SJCRH30 (cell line): ENCODE measurements at places on chromosomes 16 and 17. TPM values are rescaled to one million over a fixed set of nuclear protein-coding genes. Genes with fewer than 3 reads are reported as not detected.

DNA sequence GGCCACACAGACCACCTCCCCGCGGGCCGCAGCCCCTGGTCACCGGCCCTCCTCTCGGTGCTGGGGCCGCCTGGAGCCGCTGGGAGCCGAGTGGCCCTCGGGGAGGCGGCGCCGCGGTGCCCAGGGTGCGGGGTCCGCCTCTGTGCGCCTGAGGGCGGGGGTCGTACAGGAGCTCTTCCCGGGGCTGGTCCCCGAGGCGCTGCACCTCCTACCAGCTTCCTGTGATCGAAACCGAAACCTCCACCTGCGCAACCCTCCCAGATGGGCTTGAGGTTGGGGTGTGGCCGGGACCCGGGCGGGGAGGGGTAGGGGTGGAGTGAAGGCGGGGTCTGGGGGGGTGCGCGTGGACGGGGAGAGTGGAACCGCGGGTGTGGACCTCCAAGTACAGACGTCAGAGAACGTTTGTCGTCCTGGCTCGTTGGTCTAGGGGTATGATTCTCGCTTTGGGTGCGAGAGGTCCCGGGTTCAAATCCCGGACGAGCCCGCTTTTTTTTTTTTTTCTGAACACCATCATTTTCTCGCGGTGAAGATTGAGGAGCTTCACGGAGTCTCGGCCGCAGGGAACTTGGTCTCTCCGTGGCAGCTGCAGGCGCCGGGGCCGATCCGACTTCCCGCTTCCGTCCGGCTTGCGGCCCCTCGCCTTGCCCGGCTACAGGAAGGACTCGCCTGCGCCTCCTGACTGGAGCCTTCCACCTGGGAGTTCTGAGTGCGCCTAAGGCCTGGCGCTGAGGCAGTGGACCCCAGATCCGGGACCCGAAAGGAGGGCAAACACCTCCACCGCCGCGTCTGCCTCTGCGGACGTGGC lies 23.9 kb downstream of the ZNF213 start:
- peak; percentile 76 for DNase-seq
- H3K27ac ChIP-seq = peak overlapping the region; percentile 24; the same call in 1 of the 2 replicates
- no peaks in the 10 kb centered on the region for H3K36me3 ChIP-seq
- no peaks in the 10 kb centered on the region for H3K4me1 ChIP-seq
- H3K27me3 ChIP-seq = no peaks in the 10 kb centered on the region

- H3K4me1 ChIP-seq = peaks cover 4% of the 10 kb centered on the region; the same call in 1 of the 2 replicates
- no peak overlapping the region for H3K27ac ChIP-seq
- no peak for DNase-seq
- 0 out of 2 replicates have a peak, but pooled peaks cover 5% of the 10 kb centered on the region for H3K27me3 ChIP-seq
- H3K4me3 ChIP-seq = no peak overlapping the region
Measured at GRCh38 chr17:15119968-15120367, 145.2 kb downstream of the PMP22 start.

GRCh38 chr17:50035421-50035879 lies 20.5 kb upstream of the ITGA3 start:
- no peaks in the 10 kb centered on the region for H3K36me3 ChIP-seq
- no peak overlapping the region for H3K27ac ChIP-seq
- no peak for DNase-seq
- no peak overlapping the region for H3K4me3 ChIP-seq
- H3K4me1 ChIP-seq = no peaks in the 10 kb centered on the region

Gene IGSF6
- not detected in 2 replicates for total RNA-seq

DNA sequence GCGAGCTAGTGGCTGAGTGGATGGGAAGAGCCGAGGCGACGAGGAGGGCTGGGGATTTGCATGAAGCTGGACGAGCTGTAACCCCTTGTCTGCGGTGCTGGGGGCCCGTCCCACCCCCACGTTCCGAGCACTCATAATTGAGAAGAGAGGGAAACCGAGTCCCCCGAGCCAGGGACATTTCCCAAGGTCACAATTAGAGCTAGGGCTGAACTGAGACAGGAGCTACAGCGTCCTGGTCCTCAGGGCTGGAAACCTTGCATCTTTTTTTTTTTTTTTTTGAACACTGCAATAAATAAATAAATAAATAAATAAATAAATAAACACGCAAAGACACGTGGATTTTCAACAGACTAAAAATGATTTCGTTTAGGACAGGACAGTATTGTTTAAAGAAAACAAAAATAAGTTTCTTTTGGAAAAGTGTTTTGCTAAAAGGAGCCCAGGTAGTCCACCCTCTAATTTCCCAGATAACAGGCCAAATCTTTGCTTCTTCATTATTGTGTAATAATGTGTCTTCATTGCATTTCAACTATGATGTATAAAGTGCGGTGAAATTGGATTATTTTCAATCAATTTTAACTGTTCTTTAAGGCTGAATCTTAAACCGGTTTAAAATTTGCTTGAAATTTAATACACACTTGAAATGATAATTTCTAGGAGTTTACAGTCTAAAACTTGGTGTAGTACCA lies 992 bp downstream of the GDPD1 start:
- H3K4me1 ChIP-seq = no peaks in the 10 kb centered on the region
- no peaks in the 10 kb centered on the region for H3K36me3 ChIP-seq
- no peaks in the 10 kb centered on the region for H3K27me3 ChIP-seq
- no peak overlapping the region for H3K27ac ChIP-seq

GRCh38 chr16:6682142-6682811 lies 650.4 kb upstream of the RBFOX1 start:
- H3K4me1 ChIP-seq = no peaks in the 10 kb centered on the region
- no peaks in the 10 kb centered on the region for H3K27me3 ChIP-seq
- H3K36me3 ChIP-seq = no peaks in the 10 kb centered on the region
- no peak overlapping the region for H3K4me3 ChIP-seq

- no peak for DNase-seq
- H3K27ac ChIP-seq = no peak overlapping the region
- no peak overlapping the region for H3K4me3 ChIP-seq
- H3K36me3 ChIP-seq = no peaks in the 10 kb centered on the region
- H3K4me1 ChIP-seq = no peaks in the 10 kb centered on the region
- H3K27me3 ChIP-seq = no peaks in the 10 kb centered on the region
Measured at GRCh38 chr17:5843366-5844026, 226.7 kb upstream of the WSCD1 start.

DNA sequence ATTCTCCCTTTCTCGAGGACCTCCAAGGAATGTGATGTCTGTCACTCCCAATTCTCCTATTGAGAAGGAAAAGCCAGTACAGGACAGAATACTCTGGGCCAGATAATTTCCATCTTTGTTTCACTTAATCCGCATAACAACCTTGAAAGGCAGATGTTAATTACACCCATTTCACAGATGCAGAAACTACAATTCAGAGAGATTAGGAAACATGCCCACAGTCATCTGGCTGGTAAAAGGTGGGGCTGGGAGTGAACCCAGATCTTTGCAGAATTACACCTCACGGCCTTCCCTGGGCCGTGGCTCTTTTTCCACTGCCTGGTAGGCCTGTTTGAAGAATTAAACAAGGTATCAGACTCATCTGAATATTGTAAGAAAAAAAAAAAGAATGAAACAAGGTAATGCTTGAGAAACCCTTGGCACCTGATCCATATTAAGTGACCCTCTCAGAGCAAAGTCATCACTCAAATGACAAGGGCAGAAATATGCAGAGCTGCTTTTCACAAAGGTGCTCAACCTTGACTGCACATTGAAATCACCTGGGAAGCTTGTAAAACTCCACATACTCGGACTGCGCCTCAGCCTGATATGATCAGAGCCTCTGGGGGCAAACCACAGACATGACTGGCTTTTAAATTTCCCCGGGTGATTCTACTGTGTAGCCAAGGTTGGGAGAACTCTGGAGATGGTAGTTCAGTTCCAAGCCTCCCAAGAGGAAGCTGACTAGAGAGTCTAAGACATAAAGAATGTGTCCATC lies 16.6 kb upstream of the G6PC1 start:
- no peak overlapping the region for H3K27ac ChIP-seq
- no peak overlapping the region for H3K4me3 ChIP-seq
- no peaks in the 10 kb centered on the region for H3K36me3 ChIP-seq
- peaks cover 10% of the 10 kb centered on the region; the same call in 1 of the 2 replicates for H3K27me3 ChIP-seq
- no peaks in the 10 kb centered on the region for H3K4me1 ChIP-seq

- H3K27me3 ChIP-seq = no peaks in the 10 kb centered on the region
- H3K4me3 ChIP-seq = no peak overlapping the region
- H3K27ac ChIP-seq = no peak overlapping the region
- peaks cover 65% of the 10 kb centered on the region for H3K4me1 ChIP-seq
- H3K36me3 ChIP-seq = no peaks in the 10 kb centered on the region
Measured at GRCh38 chr17:57872536-57872935, 22.7 kb upstream of the MRPS23 start.

DNA sequence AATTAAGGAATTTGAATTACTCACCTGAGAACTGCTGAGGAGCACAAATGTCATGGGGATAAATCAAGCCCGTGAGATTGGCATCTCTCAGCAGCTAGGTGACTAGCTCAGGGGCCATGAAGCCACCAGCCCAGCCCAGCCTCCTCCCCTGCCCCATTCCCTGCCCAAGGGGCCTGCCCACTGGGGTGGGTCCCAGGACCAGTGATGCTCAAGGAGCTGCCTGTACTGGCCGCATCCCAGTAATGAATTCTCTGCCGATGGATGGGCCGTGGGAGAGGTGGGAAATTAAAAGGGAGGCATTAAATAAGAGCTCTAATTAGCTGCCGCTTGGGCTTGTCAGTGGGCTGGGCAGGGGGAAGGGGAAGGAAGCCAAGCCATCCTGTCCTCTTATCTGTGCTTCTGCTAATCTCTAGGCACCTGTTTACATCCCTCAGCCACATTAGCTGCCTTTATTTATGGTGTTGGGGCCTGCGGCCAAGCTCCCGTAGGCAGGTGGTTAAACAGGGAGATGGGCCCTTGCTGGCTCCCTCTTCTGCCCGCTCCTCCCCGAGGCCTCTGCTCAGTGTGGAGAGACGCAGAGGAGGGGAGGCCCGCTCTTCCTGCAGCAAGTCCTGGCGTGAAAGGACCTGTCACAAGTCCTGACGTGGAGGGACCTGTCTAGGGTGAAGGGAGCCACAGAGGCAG lies 48.8 kb downstream of the PIPOX start:
- H3K4me1 ChIP-seq = peaks cover 23% of the 10 kb centered on the region
- peak; percentile 98 for DNase-seq
- H3K36me3 ChIP-seq = peaks cover 73% of the 10 kb centered on the region
- no peaks in the 10 kb centered on the region for H3K27me3 ChIP-seq
- no peak overlapping the region for H3K4me3 ChIP-seq

Gene BMERB1
- 64.2 and 66.0 TPM in 2 replicates for total RNA-seq

GRCh38 chr16:74721716-74722115 lies 21.1 kb upstream of the MLKL start:
- H3K36me3 ChIP-seq = no peaks in the 10 kb centered on the region
- H3K4me1 ChIP-seq = no peaks in the 10 kb centered on the region
- H3K27me3 ChIP-seq = no peaks in the 10 kb centered on the region
- H3K4me3 ChIP-seq = no peak overlapping the region

Gene NR1D1
- total RNA-seq = 1.0 and 1.4 TPM in 2 replicates

- H3K27ac ChIP-seq = no peak overlapping the region
- no peaks in the 10 kb centered on the region for H3K27me3 ChIP-seq
- H3K36me3 ChIP-seq = no peaks in the 10 kb centered on the region
- no peak for DNase-seq
- H3K4me3 ChIP-seq = no peak overlapping the region
Measured at GRCh38 chr17:61536422-61536955, 54.5 kb downstream of the NACA2 start.
